ENCODE measurements at places on chromosomes 4 and X.

DNA sequence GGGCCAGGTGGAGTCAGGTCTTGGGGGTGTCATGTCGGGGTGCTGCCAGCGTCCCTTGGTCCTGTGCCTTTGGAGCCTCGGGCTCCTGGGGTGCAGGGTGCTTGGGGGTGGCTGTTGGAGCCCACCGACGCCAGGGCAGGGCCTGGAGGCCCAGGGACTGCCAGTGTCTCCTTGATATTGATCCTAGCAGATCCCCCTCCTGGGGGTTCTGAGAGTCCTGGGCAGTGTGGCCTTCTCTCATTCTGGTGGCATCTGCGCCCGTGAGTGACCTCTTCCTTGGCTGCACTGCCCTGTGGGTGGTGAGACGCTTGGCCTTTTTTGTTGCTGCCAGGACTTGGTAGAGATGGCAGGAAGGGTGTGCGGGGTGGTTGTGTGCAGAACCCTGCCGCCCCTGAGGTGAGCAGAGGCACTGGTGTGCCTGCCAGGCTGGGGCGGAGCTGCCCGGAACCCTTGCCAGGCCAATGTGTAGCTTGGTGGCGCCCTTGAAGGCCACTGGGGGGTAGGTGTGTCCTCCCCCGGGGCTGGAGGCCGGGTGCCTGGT is 7.0 kb downstream of the NAT8L start:
- no peak for DNase-seq

GRCh38 chrX:40108162-40108958 is 10.6 kb upstream of the BCOR start:
- DNase-seq: no peak

DNA sequence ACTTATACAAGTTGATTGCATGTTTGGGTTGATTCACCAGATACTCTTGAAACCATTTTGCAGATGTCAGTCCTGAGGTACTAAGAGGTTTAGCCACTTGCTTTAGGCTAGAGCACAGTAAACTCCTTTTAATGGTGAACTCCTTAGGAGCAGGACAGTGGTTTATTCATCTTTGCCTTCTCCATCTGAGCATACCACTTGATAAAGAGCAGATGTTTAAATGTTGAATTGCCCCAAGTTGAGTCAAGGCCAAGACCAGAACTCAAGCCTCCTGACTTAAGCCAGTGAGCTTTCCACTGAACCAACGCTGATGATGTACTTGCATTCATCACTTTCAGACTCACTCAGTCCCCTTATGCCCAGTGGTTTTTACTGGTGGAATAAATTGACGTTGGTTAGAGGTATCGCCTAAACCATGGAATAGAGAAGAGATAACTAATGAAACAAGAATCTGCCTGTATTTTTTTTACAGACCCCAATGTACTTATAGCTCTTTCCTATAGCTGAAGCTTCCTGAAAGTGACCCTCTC is 7.5 kb downstream of the DAPP1 start:
- DNase-seq: no peak

- no peak for DNase-seq
Observed at GRCh38 chr4:26412381-26413372, 77.6 kb downstream of the CCKAR start.
